ENCODE measurements at places on chromosomes 11 and 22.
A peak's percentile ranks its signal among the peaks of the same experiment; 100 is the strongest.

DNA sequence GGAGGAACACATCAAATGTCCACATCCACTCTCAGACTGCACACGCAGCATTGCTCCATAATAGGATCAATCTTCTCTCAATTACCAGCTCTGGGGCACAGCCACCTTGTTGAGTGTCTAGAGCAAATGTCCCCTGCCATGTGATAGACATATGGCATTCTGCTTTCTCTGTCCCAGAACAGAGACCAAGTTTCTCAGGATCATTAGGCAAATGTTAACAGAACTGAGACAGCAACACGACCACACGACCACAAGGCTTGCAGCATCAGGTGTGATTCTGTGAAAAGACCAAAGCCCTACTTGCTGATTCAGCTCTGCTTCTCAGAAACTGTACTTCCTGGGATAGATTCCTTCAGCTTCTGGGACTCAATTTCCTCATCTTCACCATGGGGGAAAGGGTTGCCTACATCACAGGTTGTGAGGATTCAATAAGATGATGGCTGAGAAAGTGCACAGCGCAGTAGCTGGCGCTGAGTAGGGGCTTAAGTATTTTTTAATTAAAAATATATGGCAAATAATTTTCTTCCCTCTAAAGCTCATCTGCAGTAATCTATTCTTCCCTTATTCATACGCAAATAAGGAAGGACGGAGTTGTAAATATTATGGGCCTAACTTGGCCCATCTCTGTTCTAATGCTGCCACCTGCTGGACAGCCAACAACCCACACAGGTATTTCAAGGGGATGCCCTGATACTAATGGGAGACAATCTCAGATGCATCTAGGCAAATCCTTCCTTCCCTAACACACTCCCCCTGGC is 54.3 kb upstream of the USP47 start:
- DNase-seq = peak; percentile 74

- peak; percentile 89 for DNase-seq
These were observed at the start of the genes MPST and TST for GRCh38 chr22:37019309-37020191. TSS of gene MPST (plus strand) at chr22:37019742. CDS start at chr22:37019837, 95 bp downstream. TSS of gene TST (minus strand) at chr22:37019447. CDS start at chr22:37018732, 715 bp downstream.

DNA sequence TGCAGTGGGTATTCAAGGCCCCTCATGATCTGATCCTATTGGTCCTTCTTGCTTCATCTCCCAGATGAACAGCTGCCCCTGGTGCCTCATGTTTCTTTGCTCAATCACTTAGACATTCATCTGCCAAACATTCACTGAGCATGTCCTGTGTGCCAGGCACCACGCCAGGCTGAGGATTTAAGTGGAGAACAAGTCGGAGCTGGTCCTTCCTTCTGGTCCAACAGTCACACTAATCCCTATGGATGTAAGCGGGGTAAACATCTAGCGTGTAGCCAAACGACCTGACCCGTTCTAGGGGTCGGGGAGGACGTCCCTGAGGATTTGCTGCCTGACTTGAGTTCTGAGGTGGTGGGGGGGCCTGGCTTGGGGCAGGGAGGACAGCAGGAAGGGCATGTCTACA is 21.9 kb downstream of the ZMAT5 start:
- peak; percentile 58 for DNase-seq

DNA sequence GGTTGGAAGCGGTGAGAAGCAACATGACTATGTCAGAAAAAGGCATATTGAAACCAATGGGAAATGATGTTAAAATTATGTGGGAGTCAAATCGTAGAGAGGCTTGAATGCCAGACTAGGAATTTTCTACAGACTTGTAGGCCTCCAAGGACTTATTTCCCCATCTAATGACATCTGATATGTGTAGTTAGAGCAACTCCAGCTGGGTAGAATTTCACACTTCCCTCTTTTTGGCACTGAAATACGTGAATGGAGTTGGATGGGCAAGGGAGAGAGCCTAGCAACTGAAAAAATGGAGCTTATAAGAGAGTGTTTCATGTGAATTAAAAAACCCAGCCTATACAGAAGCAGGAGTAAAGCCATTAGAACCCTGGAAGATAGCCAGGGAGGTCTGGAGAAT is 304.2 kb downstream of the INSC start:
- no peak for DNase-seq

DNA sequence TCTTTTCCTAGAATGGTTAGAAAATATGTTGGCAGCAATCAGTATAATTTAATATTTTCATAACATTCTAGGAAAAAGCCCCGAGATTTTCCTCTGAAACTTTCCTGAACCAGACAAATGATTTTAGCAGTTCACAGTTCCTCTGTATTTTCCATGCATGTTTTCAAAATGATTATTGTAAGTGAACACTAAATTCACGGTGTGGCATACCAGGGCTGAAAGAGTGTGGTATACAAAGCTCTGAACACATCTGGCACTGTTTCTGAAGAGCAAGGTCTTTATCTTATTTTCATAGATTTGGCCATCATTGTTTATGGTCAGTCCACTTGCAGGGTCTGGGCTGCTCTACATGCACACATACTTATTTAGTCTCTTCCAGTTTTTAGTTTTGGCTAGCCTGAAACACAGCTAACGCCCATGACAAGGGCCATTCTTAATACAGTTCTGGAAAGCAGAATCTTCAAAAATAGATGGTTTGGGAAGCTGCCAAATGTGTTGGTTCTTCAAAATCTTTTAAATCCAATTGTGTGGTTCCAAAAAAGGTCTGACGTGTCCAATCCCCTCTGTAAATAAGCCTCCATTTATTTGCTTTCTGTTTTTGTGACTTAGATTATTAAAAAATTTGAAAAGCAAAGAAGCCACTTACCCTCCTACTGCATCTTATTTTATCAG is 7.9 kb upstream of the GAB2 start:
- no peak for DNase-seq

DNA sequence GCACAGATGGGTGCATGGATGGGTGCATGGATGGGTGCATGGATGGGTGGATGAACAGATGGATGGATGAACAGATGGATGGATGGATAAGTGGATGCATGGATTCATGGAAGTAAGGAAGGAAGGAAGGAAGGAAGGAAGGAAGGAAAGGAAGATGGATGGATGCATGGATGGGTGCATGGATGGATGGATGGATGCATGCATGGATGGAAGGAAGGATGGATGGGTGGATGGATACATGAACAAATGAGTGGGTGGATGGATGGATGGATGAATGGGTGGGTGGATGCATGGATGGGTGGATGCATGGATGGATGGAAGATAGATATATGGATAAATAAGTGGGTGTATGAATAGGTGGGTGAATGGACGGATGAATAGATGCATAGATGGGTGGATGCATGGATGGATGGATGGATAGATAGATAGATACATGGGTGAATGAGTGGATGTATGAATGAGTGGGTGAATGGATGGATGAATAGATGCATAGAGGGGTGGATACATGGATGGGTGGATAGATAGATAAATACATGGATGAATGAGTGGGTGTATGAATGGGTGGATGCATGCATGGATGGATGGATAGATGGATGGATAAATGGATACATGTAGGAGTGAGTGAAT is 32.5 kb downstream of the IGF2 start:
- DNase-seq = no peak

- peak; percentile 34 for DNase-seq
These were observed 1.1 kb downstream of the SEPTIN5 start for GRCh38 chr22:19715188-19715930.

GRCh38 chr11:115297330-115297729 is 206.9 kb downstream of the CADM1 start:
- DNase-seq = no peak

GRCh38 chr11:85709941-85710702 is 24.1 kb upstream of the CCDC89 start:
- no peak for DNase-seq

- DNase-seq = no peak
These were observed 32.8 kb downstream of the FAM227A start for GRCh38 chr22:38623351-38623750.

DNA sequence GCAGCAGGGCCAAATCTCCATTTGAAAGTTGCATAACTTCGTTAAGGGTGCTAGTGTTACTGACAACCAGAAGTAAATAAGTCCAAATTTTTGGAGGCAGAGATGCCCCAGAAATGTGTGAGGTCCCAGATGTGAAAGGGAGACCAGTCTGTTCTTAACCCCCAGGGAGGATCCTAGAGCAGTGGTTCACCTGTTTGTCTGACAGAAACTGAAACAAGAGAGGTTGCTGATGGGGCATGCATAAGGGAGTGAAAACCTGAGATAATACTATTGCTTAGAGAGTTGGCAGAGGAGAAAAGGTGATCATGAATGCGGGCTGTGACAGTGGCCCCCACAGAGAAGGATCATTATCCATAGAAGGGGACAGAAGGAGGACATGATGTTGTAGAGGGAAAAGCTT is 3.8 kb downstream of the CBLIF start:
- no peak for DNase-seq

DNA sequence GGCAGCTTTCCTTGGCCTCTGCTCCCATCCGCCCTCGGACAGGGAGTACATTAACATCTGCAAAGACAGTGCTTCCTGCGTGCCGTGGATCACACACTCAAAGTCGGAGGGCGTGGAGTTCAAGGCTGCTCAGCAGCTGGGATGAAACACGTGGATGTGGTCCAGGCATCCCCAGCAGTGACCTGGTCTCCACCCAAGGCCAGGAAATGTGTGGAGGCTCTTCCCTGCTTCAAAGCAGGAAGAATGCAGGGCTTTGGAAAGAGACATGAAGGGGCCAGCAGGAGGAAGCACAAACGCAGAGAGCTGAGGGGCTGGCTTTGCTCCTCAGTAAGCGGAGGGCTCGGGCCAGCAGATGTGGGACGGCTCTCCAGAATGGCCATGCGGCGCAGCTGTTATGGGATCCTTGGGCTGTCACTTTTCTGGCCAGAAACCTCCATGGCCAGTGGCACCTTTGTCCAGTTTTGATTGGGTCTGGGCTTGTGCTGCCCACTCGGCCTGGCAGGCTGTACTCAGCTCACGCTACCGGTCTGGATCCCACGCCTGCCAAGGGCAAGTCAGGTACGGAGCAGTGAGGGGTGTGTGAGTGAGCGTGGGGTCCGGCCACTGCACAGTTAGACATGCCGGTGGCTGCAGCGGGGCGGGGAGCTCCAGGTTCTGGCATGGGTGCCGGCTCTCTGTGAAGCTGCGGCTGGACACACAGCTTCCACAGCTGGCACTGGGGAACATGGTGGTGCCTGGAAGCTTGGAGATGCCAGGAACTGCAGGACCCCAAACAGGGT is 438.0 kb downstream of the TBC1D22A start:
- peak; percentile 40 for DNase-seq

DNA sequence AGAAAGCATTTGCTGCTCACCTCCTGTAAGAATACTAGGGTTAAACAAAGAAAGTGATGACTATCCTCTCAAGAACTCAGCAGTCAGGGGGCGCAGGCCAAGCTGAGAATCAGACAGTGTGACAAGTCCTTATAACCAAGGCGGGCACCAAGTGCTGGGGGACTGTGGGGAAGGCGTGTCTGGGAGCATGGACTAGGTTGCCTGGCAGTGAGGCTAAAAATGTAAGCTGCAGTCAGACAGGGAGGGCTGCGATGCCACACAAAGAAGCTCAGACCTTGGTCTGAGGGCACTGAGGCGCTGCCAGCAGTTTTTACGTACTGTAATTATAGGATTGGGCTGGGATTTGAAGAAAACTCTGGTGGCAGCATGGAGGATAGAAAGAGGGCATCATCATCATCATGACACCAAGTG is 73.7 kb downstream of the FLI1 start:
- no peak for DNase-seq

GRCh38 chr11:61959678-61960077 is 7.8 kb downstream of the FTH1 start:
- DNase-seq = no peak

DNA sequence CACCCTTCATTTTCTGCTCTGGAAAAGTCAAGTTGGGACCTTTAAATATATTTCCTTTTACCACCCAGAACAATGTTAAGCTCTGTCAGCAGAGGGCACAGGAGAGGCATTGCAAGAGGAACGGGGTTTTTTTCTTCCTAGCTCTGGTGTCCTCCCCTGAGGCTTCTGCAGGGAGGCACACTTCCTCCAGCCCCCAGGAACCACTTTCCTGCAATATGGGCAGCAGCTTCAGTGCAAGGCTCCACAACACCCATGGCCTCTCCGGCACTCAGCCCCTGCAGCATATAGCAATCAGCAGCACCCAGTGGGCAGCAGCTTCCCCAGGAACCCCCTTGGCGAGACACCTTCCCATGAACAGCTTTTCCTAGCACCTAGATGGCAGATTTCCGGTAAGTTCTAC is 101.4 kb downstream of the SYT9 start:
- no peak for DNase-seq

- DNase-seq = no peak
These were observed 646.0 kb downstream of the TBC1D22A start for GRCh38 chr22:47408409-47408808.

GRCh38 chr11:45859661-45860140 is 12.4 kb downstream of the CRY2 start:
- DNase-seq = peak; percentile 95

- no peak for DNase-seq
These were observed 77.6 kb upstream of the SESN3 start for GRCh38 chr11:95308512-95309035.

GRCh38 chr11:4851033-4851432 is 2.0 kb upstream of the OR51S1 start:
- DNase-seq = no peak

DNA sequence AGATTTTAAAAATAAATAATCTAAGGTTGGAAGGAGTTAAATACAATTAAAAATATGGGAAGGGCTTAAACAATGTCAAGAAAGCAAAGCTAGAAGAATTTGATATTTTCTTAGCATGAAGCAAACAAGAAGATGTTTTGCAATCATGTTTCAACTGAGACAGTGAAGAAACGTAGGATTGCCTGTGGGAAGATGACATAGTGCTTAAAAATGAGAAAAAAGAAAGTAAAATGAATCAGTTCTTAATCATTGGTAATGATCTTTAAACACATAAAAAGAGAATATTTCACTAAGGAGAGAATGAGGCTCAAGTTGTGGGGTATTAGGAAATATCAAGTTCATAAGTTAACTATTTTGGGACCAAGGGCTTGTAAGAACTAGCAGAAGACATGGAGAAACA is 855.0 kb downstream of the METTL15 start:
- no peak for DNase-seq

- no peak for DNase-seq
These were observed 16.2 kb upstream of the ME3 start for GRCh38 chr11:86688398-86689179.

- DNase-seq = no peak
These were observed 3.2 kb downstream of the FUT4 start for GRCh38 chr11:94546886-94547285.

DNA sequence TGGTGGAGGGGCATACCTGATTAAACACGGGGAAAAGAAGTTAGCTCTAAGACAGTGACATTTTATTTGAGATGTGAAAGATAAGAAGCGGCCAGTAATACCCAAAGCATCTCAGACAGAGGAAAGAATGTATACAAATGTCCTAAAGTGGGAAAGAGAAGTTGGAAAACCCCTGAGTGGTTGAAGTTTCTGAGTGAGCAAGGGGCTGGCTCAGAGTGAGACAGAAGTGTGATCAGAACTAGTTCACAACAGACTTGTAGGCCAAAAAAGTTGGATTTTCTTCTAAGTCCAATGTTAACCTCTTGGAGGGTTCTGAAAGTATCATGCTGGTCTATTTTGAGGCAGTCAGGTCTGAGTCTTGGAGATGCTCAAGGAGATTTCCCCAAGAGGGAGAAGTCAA is 608.7 kb downstream of the SOX6 start:
- DNase-seq = no peak
